Temporal lobe (tissue), 4 donors: ENCODE measurements at places on chromosomes 2 and 18. TPM values are rescaled to one million over a fixed set of nuclear protein-coding genes. Genes with fewer than 3 reads are reported as not detected.

MAP2 gene
- 767 TPM for total RNA-seq

DPY30 gene
- total RNA-seq, result 47.9 TPM

IHH gene
- total RNA-seq, result 0.25 TPM

TTC31 gene
- total RNA-seq, result 9.1 TPM

SKA1 gene
- 2.0 TPM for total RNA-seq

UGT1A3 gene
- not detected for total RNA-seq

LOXHD1 gene
- total RNA-seq, result 0.25 TPM

MAP3K20 gene
- total RNA-seq, result 9.1 TPM

ELOA2 gene
- not detected for total RNA-seq

ARHGAP25 gene
- total RNA-seq, result 2.0 TPM
